Cardiac septum (tissue), 1 donor: ENCODE measurements at places on chromosomes 12 and 14.
A peak's percentile ranks its signal among the peaks of the same experiment; 100 is the strongest.

DNA sequence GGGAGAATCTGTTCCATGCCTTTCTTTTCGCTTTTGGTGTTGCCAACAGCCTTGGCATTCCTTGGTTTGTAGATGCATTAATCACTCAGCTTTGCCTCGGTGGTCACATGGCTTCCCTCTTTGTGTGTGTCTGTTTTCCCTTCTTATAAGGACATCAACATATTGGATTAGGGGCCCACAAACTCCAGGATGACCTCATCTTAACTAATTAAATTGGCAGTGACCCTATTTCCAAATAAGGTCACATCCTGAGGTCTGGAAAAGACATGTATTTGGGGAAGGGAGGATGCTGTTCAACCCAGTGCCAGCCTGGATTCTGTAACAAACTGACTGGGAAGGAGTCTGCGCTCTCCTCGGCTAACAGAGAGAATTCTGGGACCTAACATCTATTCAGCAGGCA, 365.7 kb upstream of the FKBP4 start:
- DNase-seq, result no peak

GRCh38 chr12:109523071-109523470, 45.6 kb downstream of the UBE3B start:
- peak; percentile 84 for DNase-seq

DNA sequence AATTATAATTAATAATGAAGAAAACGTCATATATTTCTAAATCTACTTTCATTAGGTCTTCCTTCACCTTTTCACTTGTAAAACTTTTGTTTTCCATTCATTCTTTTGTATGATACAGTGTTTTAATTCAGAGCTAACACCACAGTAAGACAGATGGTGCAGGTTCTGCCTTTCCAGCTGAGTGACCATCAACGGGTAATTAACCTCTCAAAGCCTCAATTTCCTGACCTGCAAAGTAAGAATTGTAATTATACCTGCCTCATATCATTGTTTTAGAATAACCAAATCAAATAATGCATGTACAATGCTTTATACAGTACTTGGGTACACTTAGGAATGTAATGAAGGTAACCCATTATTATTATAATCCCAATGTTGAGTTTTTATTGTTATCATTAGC, 157.6 kb downstream of the FOXA1 start:
- DNase-seq, result no peak

GRCh38 chr14:54399560-54399959, 2.8 kb downstream of the CDKN3 start:
- no peak for DNase-seq

GRCh38 chr14:53947094-53947445, 9.6 kb downstream of the BMP4 start:
- DNase-seq, result no peak

GRCh38 chr14:60226298-60226697, 22.7 kb upstream of the PPM1A start:
- DNase-seq, result no peak

DNA sequence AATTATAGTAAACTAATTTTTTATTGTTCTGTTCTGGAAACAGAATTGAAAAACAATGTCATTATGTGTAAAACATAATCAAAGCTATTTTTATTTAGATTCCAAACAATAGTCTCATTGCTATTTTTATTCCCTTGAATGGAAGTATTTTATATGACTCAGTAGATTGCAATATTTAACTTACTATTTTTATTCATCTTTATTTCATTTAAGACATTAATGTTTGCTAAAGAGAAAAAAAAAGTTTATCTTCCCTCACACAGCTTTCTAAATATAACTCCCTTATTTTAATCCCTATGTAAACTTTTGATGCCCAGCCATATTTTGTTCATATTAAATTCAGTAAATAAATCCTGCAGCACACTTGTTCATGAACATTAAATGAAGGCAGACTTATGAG, 622.4 kb downstream of the SLC6A15 start:
- DNase-seq, result no peak

DNA sequence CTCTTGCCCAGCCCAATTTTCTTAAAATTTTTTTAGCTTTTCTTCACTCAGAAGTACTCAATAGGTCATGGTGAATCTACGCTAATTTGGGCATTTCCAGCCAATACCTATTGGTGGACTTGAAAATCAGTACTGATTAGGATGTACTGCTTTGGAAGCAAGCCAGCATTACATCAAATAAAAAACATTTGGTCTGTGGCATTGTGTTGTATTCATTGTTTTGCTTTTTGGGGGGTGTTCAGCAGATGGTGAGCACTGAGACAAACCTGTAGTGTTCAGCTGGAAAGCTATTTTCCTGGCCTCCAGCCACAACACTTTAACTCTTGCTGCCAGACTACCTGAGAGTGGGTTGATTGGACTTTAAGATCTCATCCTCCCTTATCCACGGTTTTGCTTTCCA, 4.0 kb downstream of the MAPKAPK5 start:
- DNase-seq, result no peak

DNA sequence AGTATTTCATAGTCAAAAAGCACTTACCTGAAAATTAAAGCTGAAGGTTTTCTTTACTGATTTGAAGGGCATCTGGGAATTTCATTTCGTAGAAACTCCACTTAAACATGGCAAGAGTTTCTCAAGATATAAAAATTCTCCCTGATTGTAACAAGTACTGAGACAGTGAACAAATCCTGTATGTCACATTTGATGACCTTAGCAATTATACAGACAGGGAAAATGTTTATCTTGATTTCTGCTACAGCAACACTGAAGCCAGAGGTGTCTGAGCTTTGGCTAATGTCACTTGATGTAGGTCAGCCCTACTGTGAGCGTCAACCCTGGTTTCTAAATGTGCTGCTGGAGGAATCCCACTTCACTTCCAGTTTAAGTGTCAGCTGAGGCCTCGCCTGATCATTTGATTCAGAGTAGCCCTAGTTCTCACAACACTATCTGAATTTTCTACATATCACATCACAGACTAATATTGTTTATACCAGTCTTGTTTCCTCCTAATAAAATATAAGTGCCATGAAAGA, 20.9 kb downstream of the RTRAF start:
- no peak for DNase-seq

DNA sequence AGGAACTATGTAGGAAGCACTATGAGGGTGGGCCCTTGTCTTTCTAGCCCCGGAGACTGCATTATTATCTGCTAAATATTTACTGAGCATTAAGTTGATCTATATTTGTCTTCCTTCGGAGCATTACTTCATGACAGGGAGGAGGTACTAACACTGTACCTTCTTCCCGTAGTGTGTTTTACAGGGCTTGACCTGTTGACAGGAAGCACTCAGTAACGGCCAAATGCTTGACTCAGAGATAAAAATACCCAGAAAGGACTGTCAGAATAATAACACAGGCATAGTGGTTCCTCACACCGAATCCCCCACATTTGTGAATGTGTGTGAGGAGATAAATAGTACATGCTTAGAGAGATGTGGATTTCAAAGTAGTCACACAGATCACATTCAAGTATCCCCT, 466.6 kb downstream of the EGLN3 start:
- DNase-seq, result no peak

DNA sequence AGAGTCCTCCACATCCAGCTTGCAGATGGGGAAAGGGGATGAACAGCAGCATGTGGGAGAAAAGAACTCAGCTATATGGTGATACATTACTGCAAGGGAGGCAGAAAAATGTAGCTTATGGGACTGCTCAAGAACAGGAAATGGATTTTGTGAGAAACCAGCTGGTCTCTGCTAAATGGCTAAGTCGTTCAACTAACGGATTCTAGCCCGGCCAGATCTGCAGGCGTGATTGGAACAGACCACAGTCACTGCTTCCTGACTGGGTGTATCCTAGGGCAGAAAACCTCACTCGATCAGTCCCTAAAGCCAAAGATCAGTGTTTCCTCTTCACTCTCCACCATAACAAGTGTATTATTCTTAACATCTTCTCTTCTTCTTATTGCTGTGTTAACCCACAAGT, 8.1 kb upstream of the PTGDR start:
- no peak for DNase-seq

DNA sequence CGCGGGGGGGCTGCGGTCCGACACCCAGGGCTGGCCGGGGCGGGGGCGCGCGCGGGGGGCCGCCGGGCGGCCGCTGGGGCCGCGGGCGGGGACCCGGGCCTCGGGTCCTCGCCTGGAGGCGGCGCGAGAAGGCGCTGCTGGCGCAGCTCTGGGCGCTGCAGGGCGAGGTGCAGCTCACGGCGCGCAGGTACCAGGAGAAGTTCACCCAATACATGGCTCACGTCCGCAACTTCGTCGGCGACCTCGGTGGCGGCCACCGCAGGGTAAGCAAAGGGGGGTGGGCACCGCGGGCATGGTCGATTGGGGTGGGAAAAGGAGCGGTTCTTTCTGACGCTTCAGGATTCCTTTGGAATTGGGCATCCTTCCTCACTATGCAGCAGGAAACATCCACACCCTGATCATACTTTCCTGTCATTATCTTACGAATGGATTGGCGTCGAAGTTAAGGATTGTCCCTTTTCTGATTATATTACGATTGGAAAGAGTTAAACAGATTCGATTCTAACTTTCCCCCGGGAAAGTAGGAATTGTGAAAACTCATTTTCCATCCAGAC, 798 bp downstream of the PDZRN4 start:
- DNase-seq, result no peak

GRCh38 chr12:13175499-13175898, 21.0 kb upstream of the EMP1 start:
- no peak for DNase-seq

GRCh38 chr12:25840678-25841465, 117.6 kb upstream of the RASSF8 start:
- no peak for DNase-seq

GRCh38 chr14:64910847-64911495, 3.3 kb upstream of the CHURC1 start:
- DNase-seq, result no peak
